ENCODE measurements at places on chromosomes 11 and 22.
A peak's percentile ranks its signal among the peaks of the same experiment; 100 is the strongest.

DNA sequence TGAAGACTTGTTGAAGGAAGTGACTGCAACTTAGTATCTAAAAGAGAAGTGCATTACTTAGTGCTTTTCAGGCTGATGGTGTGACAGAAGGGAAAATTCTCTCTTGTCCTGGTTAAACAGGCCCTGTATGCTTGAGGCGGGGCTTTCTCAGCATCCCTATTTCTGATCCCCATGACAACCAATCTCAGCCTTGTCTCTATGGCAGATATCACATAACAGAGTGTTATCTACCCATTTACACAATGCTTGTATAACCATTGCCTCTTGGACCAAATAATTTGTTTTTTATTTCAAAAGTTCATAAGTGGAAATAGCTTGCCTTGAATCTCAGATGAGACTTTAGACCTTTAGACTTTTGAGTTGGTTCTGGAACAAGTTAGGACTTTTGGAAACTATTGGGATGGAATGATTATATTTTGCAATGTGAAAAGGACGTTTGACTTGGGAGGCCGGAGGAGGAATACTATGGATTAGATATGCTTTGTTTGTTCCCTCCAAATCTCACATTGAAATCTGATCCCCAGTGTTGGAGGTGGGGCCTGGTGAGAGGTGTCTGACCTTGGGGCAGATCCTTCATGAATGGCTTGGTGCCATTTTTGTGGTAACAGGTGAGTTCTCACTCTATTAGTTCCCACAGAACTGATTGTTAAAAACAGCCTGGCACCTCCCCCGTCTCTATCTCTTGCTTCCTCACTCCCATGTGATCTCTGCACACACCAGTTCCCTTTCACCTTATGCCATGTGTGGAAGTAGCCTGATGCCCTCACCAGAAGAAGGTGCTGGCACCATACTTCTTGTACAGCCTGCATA is 3.1 kb upstream of the GLYAT start:
- DNase-seq = no peak

GRCh38 chr22:39596601-39597000 is 26.0 kb downstream of the CACNA1I start:
- DNase-seq = no peak

DNA sequence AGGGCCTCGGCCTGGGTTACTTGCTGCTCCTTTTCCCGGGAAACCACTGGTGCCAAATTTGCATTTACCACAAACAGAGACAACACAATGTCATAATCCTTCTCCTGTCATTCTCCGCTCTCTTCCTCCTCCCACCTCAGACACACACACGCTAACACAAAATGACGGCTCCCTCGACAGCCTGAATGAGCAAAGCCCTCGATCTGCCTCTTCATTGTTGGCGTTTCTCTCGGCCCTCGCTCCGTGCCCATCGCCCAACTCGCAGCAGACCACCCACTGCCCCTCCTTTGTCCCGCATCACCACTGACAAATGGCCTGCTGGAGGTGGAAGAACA is 12.5 kb upstream of the TCF20 start:
- DNase-seq = no peak

DNA sequence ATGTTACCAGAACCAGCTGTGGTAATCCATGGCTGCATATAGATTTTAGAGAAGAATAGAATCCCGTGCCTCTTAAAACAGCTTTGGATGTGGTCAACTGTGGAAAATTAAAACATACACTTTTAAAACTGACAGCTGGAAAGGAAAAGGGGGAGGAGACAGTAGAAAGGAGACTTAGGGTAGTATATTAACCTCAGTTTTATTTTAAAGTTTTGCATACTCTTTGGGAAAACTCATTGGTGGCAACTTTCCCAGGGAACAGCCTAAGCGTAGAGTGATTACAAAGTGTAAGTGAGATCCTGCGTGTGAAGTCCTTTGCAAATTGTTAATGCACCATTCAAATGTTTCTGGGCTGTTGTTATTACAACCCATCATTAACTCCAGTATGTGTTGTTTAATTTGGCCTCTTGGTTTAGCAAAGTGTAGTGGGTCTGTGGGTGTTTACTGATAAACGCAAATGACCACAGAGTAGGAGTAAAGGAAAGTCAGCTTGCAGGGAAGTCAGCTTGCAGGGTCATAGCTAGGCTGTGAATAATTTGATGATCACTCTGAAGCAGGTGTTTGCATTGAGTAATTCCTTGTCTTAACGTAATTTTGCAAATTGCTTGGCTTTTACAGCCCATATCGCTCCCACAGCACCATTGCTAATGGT is 88.0 kb upstream of the DBX1 start:
- DNase-seq = no peak

DNA sequence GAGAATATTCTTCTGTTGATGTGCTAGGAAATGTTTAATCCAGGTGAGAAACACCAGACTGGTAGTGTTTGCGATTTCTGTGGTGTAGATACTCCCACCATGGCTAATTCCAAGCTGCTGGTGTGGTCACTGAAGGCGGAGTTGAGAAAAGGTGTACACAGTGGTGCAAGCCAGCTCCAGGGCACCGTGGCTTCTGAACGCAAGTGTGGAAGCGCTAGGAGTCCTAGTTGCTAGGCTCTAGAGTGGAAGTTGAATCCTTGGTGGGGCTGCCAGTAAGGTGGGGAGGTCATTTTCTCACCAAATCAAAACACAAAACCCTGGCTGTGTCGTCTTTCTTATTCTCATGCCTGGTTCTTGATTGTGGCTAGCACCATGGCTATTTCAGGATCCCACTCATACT is 61.6 kb downstream of the ZBTB16 start:
- no peak for DNase-seq

- DNase-seq = peak; percentile 48
Measured at GRCh38 chr11:36376009-36376887, 80.2 kb downstream of the PRR5L start.
